T-cell (primary cell): ENCODE measurements at places on chromosomes 2 and 18.

- DNase-seq, result no peak
Measured at GRCh38 chr2:67954093-67954748, 108.6 kb downstream of the C1D start.

GRCh38 chr2:128727914-128728313 is 409.2 kb upstream of the HS6ST1 start:
- no peak for DNase-seq

DNA sequence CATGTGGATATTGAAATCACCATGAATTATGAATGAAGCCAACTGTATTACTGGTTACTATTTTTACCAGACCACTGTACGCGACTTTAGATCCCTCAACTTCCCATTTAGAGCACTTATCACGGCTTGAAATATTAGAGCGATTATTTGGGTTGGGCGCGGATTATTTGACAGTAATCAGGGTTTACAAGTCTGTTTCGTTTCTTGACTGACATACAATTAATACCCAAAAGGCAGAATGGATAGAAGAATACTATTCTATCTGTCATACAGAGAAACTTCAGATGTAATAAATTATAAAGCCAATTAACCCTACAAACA is 496 bp upstream of the NAPG start:
- DNase-seq, result no peak

DNA sequence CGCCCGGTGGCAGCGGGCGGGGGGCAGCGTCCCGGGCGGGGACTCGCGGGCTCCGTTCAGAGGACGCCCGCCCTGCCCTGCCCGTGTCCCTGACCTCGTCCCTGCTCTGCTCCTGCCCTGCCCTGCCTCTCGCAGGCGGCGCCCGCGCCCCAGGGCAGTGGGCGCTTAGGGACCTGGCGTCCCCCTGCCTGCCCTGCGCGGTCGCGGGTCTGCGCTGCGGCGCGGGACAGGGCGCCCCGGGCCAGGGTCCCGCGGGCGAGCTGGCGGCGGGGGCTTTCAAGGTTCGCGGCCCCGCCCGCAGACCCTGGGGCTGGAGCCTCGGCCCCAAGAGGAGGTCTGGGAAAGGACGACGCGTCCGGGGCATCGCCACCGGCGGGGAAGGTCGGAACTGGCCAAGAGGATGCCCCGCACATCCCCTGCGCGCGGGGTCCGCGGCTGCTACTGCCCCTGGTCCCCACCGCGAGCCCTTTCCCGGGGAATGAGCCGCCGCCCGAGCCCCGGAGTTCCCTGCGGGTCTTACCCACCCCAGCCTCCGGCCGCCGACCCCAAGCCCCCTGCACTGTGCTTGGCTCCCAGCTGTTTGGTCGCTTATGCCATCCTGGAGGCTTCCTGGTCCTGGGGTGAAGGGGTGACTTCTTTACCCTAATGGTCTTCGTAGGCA is 679 bp downstream of the RNF144A start:
- DNase-seq, result no peak

GRCh38 chr2:223563462-223563861 is 38.7 kb downstream of the SCG2 start:
- DNase-seq, result no peak

DNA sequence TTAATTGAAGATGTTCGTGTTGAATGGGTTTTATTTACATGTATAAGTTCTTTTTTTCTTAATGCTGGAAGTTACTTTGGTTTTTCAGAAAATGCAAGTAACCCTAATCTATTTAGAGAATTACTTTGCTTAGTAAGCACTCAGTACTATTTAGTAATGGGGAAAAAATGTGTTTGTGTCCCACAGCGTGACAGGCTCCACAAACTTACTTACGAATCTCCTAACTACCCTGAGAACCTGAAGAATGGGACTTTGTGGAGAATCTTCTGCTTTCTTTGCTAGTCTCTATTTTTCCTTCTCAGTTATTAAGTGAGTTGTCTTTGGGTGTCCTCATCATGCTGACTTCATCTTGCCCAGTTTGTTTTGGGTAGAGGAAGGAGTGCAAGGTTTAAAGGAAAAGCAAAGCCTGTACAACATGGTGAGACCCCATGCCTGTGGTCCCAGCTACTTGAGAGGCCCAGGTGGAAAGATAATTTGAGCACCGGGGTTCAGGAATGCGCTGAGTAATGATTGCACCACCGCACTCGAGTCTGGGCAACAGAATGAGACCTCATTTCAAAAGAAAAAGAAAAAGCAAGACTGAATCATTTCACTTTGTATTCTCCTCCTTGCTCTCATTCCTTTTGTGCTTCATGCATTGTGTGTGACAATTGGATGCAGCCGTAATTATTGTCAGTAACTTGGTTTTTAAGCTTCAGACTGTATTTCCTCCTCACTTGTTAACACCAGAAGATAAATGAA is 10.2 kb downstream of the NEDD4L start:
- DNase-seq, result no peak

- DNase-seq, result no peak
Measured at GRCh38 chr2:238423561-238424312, 3.0 kb upstream of the ASB1 start.

GRCh38 chr2:84849271-84849952 is 31.5 kb downstream of the TRABD2A start:
- peak; percentile 18 for DNase-seq

DNA sequence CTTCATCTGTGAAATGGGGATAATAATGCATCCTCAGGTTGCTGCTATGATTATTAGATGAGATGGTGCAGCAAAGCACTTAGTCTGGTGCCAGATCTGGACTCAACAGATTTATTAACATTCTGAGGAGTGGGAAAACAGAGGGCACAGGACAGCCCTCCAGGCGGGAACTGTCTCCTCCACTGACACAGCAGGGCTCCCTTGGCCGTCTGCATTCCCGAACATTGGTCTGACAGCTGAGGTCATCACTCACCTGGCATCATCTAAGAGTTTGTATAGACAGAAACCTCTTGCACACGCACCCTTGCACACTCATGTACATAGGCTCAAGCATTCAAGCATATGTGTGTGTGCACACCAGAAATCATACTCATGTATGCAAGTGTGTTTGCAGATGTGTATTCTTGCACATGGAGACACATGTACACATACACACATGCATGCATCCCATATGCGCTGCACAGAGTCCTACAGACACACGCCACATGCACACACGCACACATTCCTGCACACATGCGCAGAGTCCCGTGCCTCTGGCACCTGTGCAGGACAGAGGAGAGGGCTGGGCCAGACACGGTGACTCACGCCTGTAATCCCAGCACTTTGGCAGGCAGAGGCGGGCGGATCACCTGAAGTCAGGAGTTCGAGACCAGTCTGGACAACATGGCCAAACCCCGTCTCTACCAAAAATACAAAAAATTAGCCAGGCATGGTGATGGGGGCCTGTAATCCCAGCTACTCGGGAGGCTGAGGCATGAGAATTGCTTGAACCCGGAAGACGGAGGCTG is 173.3 kb upstream of the GLI2 start:
- DNase-seq, result no peak

DNA sequence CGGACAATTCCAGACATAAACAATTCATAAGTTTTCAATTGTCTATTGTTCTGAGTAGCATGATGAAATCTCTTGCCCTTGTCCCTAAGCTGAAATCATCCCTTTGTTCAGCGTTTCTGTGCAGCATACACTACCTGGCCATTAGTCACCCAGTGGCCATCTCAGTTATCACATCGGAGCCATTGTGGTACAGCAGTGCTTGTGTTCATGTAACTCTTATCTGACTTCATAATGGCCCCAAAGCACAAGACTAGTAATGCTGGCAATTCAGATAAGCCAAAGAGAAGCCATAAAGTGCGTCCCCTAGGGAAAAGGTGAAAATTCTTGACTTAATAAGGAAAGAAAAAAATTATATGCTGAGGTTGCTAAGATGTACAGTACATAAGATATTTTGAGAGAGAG is 127.2 kb downstream of the FHOD3 start:
- no peak for DNase-seq

DNA sequence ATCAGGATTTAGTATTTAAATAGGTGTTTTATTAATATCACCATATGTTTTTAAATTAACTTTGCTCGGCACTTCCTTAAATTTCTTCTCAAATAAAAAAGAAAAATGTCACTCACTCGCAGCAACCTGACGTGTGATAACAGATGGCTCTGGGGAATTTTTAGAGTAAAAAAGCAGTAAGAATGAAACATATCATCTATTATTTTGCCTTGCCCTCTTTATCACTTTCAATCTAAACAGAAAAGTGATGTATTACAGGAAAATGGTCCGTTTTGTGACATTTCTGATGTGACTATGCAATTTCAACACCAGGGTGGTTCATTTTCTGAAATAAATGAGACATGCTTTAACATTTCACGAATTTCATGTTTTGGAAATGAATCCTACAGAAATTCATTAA is 1368.0 kb upstream of the LRRTM1 start:
- DNase-seq, result no peak

DNA sequence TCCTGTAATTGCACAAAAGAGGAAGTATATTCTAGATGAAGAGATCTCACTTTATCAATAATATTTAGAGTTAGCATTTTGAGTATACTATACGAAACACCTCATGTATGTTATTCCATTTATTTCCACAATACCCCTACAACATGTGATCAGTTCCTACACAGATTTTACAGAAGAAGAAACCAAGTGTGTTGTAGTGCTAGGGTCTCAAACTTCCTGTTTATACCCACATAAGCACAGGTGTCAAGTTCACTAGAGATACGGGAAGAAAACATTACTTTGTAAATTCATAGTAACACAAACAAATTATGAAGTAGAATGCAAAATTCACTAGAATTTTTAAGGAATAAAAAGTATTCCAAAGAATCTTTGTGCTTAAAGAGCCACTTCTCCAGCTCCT is 46.4 kb downstream of the KCTD18 start:
- DNase-seq, result no peak

DNA sequence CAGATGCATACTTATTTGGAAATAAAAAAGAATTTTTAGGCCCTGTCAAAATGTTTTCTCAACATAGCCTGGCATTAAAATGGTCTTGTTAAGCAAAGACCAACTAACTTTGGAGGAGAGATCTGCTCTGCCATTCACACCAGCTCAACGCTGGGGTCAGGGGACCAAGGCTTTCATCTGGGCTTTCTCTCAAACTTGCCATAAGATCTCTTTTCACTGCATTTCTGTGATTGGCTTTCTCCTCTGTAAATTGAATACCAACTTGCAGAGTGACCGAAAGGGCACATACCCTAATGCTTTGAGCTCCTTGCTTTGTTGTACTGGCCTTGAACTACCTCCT is 71.2 kb downstream of the MYCN start:
- no peak for DNase-seq

DNA sequence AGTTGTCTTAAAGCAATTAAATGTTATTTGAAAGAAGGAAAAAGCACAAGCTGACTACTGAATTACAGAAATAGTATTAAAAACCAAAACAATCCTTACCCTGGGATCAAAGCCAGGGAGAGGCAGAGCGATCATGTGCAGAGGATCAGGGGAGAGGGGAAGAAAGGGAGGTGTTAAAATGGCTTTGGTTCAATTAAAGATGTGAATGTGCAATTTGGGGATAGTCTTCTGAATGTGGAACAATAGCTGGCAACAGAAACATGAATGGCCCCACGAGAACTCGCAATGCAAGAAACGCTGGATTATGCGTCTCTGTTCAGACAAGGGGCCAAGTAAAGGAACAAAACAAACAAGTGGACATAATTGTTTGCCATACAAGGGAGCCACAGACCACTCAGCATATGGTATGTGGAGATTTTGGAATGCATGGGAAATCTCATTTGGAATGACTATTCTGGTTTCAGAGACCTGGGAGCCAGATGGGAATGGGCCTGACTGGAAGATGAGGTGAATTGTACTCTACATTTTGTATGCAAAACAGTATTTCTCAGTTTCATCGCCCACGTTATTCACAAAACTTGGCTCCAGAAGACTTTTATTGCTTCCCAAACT is 155.4 kb downstream of the SLC4A3 start:
- DNase-seq, result no peak

DNA sequence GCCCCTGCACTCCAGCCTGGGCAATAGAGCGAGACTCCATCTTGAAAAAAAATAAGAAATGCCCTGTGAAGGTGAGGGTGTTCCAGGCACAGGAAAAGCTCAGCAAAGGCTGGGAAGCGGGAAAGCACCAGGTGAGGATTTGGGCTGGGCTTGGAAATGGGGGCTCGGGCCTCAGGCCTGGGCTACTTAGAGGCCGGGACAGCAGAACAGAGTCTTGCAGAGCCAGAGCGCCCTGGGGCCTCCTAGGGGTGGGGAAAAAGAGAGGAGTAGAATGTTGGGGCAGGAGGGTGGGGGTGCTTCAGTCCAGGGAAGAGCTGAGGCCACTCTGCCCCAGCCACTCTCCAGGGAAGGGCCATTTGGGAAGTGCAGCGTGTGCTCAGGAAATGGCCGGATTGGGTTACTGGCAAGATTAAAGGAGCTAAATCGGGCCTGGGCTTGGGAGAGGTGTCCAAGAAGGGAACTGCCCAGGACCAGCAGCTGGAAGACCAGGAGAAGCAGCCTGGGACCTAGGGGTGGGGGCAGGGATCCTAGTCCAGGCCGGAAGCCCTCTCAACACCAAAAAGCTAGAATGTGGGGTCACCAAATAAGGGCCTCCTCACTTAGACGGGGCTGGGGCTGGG is 13.8 kb upstream of the DES start:
- no peak for DNase-seq

GRCh38 chr2:82023710-82024109 is 1719.2 kb upstream of the LRRTM1 start:
- no peak for DNase-seq

- no peak for DNase-seq
Measured at GRCh38 chr2:173064151-173064805, 11.4 kb upstream of the MAP3K20 start.

GRCh38 chr2:80971-81736 is 34.8 kb upstream of the FAM110C start:
- no peak for DNase-seq

- peak; percentile 56 for DNase-seq
Measured at GRCh38 chr2:112181571-112182290, 43.5 kb downstream of the FBLN7 start.

DNA sequence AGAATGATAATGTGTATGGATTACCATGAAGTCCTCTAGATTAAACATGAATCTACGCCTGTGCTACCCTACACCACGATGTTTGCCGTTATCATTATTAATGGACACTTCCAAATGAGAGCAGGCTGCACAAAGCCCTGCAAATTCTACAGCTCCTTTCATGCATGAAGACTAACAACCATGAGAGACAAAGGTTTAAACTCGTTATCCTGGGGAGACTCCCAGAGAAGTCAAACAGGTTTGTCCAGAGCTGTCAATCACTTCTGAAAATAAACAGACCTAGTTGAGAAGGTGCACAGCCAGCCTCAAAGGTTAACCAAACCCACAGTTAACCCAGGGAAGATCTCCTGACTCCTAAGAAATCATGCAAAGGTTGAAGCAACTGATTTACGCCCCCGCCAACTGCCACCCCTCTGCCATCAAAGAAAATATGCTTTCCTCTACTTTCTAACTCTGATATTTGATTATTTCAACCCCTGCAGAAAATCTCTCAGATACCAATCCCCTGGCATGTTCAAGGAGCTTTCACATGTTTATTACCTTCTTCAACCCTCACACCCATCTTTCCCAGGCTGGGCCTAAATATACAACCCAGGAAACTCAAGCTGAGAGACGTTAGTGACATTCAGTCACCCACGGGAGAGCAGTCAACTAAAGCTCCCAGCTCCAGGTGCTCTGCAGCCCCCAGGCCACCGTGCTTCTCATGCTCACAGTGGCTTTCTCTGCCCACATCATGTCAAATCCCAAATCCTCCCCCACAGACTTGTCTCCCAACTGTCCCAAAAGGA is 35.9 kb downstream of the MYO5B start:
- DNase-seq, result no peak
